ENCODE measurements at places on chromosomes 7 and 10.

DNA sequence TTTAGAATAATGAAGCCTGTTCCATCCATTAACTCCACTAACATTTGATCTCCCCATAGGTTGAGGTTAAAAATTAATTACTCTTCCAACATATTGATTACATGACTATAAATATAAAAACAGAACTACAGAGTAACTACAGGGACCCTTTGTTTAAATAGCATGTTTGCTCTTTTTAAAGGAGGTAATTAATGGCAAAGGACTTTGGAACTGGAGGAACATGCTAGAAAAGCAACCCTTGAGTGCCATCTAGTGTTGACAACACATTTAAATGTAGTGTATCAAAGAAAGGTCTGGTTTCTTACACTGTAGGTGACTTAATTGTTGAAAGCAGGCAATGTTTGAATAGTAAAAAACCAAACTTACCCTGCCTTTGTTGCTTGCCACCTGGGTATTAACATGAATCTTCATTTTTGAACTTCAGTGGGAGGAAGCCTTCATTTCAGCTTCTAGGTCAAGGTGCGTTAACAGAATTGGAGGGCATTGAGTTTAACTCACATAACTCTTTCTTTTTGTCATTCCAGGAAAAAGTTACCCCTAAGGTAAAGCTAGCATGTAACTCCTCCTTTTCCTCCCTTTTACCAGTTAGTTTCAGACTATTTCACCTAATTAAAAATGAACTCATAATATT is 52.6 kb upstream of the CAPZA2 start:
- DNase-seq, result peak; percentile 17

- no peak for DNase-seq
Measured at GRCh38 chr7:47806701-47807103, 141.6 kb downstream of the PKD1L1 start.

GRCh38 chr7:95577137-95577536 is 19.2 kb downstream of the PDK4 start:
- DNase-seq, result no peak

- no peak for DNase-seq
Measured at GRCh38 chr7:51289623-51290303, 26.8 kb downstream of the COBL start.

DNA sequence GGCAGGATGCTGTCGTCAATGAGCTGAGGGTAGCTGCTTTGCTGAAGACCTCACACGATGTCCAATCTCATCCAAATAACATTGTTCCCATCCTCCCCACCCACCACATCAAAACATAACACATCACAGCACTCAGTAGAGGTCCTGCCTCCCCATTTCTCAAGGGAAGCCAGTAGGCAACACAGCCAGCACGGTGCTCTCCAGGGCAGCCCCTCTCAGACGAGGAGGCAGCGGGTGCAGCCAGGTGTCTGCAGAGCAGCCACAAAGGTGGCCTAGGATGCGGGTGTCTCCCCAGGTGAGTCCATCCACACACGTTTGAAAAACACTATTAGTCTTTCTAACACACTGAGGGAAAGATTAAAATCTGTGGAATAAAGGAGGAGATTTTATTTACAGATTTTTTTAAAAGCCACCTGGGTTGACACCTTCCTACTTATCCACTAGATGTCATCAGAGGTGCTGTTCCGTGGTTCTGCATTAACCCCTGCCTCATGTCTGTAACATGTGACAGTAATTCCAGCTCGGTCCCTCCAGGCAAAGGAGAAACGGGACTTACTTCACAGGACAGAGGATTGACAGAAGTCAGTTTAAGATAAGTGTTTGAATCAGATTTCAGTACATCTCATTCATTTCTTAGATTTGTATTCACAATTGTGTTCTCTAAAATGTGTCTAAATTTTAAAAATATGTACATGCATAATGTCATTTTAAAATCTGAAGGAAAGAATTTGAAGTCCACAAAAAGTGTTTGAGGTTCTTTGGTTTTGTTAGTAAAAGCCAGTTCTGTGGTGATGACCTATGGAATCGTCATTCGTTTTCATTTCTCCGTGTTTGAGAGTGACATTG is 68.0 kb downstream of the LANCL2 start:
- DNase-seq, result no peak

GRCh38 chr7:141973673-141974072 is at the start of gene TAS2R38:
TSS of gene TAS2R38 (minus strand) at chr7:141973773. CDS start at chr7:141973689, 84 bp downstream.
- DNase-seq, result no peak
